ENCODE measurements at places on chromosomes 4 and X.

DNA sequence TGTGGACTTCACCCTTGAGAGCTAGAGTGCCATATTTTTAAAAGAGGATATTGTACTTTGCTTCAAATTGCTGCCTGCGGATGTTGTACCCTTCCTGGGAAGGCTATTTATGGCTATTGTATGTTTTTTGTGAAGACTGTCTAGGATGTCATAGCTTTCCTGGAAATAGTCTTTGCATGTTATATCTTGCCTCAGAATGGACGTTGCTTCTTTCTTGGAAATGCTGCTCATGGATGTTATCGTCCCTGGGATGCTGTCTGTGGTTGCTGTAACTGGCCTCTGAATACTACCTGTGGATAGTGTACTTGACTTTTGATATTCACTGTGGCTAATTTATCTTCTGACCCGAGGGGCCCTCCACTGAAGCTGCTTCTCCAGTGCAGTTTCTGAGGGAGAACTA lies 146.8 kb downstream of the ENOX2 start:
- DNase-seq: no peak

GRCh38 chr4:93031431-93032098 lies 727.8 kb downstream of the GRID2 start:
- DNase-seq: no peak

DNA sequence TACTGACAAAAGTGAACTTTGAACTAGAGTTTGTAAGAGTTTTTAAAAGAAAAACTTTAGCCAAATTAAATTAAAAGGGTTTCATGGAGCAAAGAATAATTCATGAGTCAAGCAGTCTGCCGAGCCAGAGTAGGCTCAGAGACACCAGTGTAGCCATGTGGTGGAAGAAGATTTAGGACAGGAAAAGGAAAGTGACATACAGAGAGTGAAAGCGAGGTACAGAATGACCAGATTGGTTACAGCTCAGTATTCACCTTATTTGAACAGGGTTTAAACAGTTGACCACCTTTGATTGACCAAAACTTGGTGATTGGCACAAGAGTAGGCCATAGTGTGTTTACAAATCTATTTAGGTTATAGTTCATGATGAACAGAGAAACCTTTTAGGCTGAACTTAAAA lies 377.8 kb downstream of the KLHL4 start:
- DNase-seq: no peak

DNA sequence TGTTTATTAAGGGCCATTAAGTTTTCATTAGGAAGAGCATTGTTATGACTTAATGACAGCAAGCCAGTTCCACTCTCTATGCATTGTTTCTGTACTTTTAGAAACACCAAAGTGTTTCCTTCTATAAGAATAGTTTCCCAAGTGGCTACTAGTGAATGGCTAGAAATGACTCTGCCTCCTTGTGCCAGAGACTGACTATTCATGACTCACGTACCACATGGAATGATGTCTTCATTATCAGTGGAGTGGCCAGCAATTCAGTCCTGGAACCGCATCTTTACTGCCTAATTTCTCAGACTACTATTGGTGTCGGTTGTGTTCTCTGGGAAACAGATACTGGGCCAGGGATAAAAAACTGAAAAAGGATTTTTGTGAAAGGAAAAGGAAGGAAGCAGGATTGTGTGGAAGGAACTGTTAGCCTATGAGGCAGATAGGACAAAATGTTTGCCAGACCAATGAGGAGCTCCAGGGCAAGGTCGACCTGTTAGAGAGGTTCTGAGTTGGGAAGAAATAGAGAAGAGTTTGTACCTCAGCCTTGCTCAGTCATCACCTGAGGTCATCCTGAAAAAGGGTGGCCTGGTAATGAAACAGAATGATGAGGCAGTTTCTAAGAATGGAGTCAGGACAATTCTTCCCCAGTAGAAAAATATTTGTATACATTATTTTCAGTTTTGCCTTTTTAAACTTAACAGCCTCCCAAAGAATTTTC lies 218.6 kb downstream of the SPCS3 start:
- DNase-seq: no peak

DNA sequence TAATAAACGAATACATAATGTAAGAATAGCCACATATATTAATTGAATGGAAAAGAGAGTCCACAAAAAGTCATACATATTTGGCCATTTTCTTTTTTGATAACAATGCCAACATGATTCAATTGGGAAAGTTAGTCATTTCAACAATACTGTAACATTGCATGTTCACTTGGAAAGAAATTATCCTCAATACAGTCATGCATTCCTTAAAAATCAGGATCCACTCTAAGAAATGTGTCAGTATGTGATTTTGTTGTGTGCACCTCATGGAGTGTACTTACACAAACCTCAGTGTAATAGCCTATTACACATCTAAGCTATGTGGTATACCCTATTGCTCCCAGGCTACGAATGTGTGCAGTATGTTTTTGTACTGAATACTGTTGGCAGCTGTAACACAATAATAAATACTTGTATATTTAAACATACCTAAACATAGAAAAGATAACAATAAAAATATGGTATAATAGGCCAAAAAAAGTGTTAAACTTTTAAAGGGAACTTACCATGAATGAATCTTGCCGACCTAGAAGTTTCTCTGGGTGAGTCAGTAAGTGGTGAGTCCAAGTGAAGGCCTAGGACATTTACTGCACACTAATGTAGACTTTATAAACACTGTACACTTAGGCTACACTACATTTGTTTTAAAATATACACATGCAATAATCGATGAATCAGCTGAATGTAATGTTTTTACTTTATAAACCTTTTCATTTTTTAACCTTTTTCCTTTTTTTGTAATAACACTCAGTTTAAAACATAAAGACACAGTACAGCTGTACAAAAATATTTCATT lies 806.8 kb downstream of the PCDH18 start:
- no peak for DNase-seq

DNA sequence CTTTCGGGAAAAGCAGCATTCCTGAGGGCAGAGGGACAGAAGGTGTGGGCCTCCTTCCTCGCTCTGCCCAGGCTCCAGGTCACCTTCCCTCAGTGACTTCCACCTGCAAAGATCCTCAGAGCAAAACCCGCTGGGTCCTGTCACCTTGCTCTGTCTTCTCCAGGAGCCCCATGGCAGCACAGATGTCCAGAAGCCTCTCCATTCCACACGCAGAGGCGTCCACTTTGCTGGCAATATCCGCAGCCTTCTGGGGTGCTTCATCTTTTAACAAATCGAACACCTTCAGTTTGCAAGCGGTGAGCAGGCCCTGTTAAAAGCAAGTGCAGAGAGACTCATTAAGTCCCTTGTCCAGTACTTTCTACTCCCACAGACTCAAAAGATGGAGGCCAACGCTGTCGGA lies 27.3 kb downstream of the ASMTL start:
- no peak for DNase-seq

- no peak for DNase-seq
Observed at GRCh38 chr4:25723409-25723808, 67.8 kb downstream of the SLC34A2 start.

- no peak for DNase-seq
Observed at GRCh38 chrX:153557618-153558355, 40.3 kb downstream of the ATP2B3 start.
